Kidney (tissue), 22 donors: ENCODE measurements at places on chromosomes 5 and 9.

GRCh38 chr9:87148331-87149104, 201.2 kb upstream of the GAS1 start:
- DNase-seq: peak; percentile 90

GRCh38 chr9:91187965-91188344, 173.8 kb downstream of the AUH start:
- DNase-seq: no peak

DNA sequence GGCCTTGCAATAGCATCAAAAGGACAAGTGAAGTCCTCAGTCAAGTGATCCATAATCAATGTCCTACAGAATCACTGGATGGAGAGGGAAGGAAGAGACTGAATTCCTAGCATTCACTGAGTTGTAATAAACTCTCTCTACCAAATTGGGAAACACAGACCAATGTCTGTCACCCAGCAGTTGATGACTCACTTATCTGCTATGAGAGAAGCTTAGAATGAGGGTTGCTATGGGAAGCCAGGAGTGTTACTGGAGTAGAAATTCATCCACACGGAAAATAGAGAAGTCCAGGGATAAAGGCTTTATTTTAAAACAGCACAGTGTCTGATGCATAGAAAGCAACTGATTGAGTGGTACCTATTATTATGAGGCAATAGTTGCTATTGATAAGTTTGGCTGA, 407.4 kb downstream of the BRINP1 start:
- no peak for DNase-seq

DNA sequence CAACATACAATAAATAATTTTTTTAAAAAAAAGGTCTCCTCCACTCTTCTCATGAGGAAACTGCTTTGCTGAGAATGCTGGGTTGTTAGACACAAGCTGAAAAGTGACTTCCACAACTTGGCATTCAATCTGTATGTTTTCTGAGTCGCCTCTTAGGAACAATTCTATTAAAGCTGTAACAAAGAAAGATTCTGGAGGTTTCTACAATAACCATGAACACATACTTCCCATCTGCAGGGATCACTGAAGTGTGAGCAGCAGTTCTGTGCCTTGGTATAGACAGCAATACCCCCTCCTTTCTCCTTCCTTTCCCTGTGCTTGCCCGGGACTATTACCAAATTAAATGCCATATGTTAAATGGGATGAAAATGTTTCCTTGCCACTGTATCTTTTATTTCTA, 1.5 kb downstream of the DIRAS2 start:
- no peak for DNase-seq

GRCh38 chr5:175384724-175385552, 59.0 kb downstream of the DRD1 start:
- no peak for DNase-seq

GRCh38 chr9:93651521-93651950, 75.2 kb downstream of the PHF2 start:
- no peak for DNase-seq
